ENCODE measurements at places on chromosomes 11 and 22. TPM values are rescaled to one million over a fixed set of nuclear protein-coding genes. Genes with fewer than 3 reads are reported as not detected.

Gene CABP7
- total RNA-seq = 0.22 TPM

Gene CSNK2A3
- 0.35 TPM for total RNA-seq

Gene SLCO2B1
- total RNA-seq = 0.14 TPM

Gene FAT3
- 0.80 TPM for total RNA-seq

Gene APOBEC3B
- 68.1 TPM for total RNA-seq

Gene CEP126
- 0.72 TPM for total RNA-seq

Gene OR52A1
- not detected for total RNA-seq

Gene TMEM9B
- 29.7 TPM for total RNA-seq

Gene DNAJB7
- total RNA-seq = not detected

Gene ZNF280A
- not detected for total RNA-seq

Gene TSKU
- total RNA-seq = 23.4 TPM

Gene RIC3
- 1.6 TPM for total RNA-seq

Gene SERPIND1
- not detected for total RNA-seq

Gene OSBP2
- 1.7 TPM for total RNA-seq

DNA sequence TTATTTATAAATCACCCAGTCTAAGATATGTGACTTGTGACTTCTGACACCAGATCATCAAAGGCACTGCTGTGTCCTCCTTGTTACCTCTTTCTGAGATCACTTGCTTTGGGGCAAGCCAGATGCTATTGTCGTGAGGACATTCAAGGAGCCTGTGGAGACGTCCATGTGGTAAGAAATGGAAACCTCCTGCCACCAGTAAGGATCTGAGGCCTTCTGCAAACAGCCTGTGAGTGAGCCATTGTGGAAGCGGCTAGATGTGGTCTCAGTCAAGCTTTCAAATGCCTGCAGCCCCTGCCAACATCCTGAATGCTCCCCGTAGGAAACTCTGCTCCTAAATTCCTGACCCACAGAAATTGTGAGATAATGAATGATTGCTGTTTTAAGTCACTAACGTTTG lies 11.7 kb upstream of the RDX start:
- DNase-seq = no peak

- no peak for DNase-seq
Observed at GRCh38 chr22:27634043-27634740, 167.4 kb downstream of the MN1 start.

GRCh38 chr11:108790501-108791299 lies 125.8 kb downstream of the DDX10 start:
- DNase-seq = no peak

- no peak for DNase-seq
Observed at GRCh38 chr22:47250995-47251765, 488.7 kb downstream of the TBC1D22A start.

- no peak for DNase-seq
Observed at GRCh38 chr11:122852796-122853160, 14.5 kb downstream of the CRTAM start.

- DNase-seq = no peak
Observed at GRCh38 chr11:117071344-117071787, 26.9 kb downstream of the SIK3 start.

DNA sequence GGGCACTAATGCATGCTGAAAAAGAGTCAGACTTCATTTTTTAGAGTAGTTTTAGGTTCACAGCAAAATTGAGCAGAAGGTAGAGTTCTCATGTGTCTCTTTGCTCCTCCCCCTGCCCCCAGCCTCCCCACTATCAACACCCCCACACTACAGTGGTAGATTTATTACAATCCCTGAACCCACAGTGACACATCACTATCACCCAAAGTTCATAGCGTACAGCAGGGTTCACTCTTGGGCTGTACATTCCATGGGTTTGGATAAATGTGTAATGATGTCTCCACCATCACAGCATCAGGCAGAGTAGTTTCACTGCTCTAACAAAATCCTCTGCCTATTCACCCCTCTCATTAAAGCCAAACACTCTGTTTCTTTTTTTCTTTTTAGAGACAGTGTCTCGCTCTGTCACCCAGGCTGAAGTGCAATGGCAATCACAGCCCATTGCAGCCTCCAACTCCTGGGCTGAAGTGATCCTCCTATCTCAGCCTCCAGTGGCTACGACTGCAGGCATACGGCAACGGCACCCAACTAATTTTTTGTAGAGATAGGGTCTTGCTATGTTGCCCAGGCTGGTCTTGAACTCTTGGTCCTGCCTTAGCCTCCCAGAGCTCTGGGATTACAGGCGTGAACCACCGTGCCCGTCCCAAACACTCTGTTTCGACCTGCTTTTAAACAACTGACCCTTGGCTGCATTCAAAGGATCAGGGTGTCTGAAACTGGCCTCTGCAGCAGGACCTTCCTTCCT lies 4.1 kb downstream of the BEST1 start:
- DNase-seq = no peak

DNA sequence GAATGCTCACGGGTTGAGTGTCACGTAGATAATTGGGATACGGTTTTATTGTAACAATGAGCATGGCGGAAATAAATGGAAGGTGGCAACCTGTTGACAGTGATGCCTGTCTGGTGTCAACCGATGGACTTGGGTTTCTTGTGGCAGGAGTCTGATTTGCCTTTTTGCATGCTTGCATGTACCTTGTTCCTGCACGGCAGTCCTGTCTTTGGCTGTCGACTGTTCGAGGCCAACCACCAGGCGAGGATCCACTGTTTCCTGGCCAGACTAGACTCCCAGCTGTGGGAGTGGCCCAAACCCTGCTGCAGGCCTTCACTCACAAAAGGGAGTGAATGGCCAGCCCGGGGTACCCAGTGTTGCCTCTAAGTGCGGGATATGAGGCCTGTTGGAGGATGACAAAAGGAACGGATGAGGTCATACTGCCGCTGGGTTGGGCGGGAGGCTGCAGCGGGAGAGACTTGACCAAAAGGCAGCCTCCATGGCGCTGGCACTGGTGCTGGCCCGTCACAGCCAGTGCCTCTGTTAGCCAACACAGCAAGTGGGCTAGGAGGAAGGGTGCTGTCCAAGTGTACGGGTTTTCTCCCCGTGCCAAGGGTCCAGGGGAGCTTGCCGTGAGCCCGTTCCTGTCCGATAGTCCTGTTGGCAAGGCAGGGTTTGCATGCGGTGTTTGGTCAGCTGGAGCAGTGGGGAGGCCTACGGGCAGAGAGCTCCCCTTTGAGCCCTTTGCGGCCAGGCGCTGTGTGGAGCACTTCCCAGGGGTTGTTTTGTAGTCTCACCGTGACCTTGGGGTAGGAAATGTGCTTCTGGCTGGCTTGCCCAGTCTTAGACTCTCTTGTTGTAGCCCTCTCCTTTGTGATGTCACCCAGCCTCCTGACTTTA lies 974 bp downstream of the DGCR8 start:
- no peak for DNase-seq

GRCh38 chr11:122633219-122633829 lies 22.2 kb upstream of the UBASH3B start:
- DNase-seq = no peak

DNA sequence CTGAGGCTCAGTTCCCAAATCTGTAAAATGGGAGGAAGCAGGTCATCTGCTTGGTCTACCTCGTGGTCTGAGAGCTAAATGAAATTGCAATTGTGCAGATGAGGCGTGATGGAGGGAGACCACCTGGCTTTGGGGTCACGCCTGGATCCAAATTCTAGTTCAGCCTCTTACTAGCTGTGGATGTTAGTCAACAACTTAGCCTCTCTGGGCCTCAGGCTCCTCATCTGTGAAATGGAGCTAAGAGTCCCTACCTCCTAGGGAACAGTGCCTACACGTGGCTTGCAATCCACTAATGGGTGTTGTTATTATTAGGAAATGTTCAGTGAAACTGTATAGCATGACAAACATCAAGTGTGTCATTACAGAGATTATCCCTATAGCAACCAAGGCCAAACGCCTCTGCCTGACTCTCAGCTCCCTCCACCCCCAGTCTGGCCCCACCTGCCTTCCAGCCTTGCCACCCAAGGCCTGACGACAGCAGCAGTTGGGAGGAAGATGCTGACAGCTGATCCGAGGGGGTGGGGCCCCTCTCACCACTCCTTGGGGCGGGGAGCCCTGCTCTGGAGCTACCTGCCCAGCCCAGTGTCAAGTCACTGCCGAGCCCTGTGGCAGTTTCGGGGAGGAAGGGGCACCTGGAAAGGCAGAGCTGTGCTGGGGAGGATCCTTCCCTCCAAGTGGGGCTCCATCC lies 1.7 kb upstream of the RHOD start:
- DNase-seq = no peak

GRCh38 chr11:105071089-105071732 lies 26.1 kb upstream of the CARD16 start:
- no peak for DNase-seq

- no peak for DNase-seq
Observed at GRCh38 chr11:75593286-75593915, 31.3 kb downstream of the SERPINH1 start.

GRCh38 chr22:36900225-36900624 lies 13.2 kb upstream of the CSF2RB start:
- no peak for DNase-seq

- DNase-seq = no peak
Observed at GRCh38 chr11:5004424-5005274, 10.0 kb downstream of the OR51L1 start.

- DNase-seq = no peak
Observed at GRCh38 chr22:24070553-24070952, 59.4 kb downstream of the CABIN1 start.

GRCh38 chr11:102546923-102547471 lies 16.4 kb upstream of the MMP7 start:
- DNase-seq = no peak

Data from epithelial cell of proximal tubule (primary cell).